ENCODE measurements at places on chromosomes 13 and 19.
A peak's percentile ranks its signal among the peaks of the same experiment; 100 is the strongest.

DNA sequence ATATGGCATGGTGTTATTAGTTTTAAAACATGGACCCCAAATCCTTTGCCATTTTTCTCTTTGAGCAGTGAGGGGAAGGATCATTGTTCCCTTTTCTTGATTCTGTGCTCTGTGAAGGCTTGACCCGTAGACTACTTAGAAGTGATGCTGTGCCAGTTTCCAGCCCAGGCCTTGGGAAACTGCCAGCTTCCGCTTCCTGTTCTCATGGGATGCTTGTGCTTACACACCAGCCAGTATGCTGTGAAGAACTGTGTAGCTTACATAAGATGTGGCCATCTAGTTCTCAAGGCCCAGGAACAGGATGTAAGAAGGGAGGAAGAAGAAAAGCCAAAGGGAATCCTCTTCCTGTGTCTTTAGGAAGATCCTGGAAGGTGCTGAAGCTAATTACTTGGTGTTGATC is 180.9 kb downstream of the PCCA start:
- peak; percentile 89 for DNase-seq

GRCh38 chr13:46577696-46578589 is 25.0 kb downstream of the LRCH1 start:
- no peak for DNase-seq

- no peak for DNase-seq
These were observed 358.1 kb downstream of the ENOX1 start for GRCh38 chr13:43428545-43429296.

- DNase-seq, result no peak
These were observed 40.8 kb upstream of the CEACAM21 start for GRCh38 chr19:41535029-41535622.

DNA sequence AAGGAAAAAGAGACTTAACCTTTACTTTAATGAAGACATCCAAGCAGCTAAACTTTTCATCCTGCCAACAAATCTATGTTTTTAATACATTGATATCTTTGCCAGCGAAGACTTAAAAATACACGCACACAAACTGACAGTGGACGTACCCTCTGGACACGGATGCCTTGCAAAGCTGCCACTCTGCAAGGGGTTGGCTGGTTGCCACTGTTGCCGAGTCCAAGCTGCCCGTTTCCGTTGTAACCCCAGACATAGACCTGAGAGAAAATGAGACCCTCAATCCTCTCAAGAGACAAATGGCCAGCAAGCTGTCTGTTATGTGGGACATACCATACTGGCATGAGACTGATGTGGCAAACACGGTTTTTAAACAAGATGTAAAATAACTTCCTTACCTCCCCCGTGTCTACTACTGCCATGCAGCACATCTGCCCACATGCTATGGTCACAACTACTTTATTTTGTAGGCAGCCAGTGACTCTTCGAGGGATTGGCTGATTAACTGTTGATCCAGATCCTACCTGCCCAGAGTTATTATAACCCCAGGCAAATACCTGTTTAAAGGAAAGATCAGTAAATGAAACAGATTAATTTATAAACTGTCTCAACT is 21.2 kb downstream of the RCBTB2 start:
- no peak for DNase-seq

DNA sequence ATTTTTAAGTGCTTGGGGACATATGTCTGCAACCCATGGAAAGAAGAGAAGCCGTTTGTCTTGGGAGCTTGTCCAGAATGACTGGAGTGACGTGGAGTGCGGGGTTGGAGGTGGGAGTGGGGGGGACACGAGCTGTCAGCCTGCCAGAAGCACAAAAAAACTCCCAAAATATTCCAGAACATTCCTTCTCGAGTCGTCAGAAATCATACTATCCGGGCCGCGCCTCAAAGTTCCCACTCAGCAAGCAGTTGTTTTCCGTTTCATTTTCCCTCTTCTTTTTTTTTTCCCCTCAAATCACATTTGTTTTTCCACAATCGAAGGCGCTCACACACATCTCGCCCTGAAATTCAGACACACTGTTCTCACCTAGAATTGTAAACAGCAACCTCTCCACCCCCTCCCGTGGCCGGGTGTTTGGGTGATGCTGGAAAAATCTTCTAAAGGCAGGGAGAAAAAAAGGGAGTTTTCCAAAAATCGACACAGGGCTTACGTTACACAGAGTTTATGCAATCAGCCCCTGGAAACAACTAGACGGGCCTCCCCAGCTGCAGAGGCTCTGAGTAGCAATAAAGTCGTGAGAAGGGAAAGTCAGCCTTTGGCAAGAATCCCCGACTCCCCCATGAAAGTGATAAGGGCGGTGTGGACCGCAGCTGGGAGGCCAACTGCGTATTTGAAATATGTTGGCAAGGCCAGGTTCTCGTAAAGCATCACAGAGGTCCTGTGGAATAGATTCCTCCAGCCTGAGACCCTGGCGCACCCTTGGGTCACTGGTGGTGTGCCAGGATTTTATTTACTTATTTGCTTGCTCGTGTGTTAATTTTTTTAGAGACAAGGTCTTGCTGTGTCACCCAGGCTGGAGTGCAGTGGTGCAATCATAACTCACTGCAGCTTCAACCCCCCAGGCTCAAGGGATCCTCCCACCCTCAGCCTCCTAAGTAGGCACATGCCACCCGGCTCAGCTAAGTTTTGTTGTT is 31.2 kb upstream of the KLF2 start:
- DNase-seq, result peak; percentile 99

- DNase-seq, result no peak
These were observed 16.8 kb downstream of the ADGRE2 start for GRCh38 chr19:14761607-14762006.

GRCh38 chr19:44643605-44644401 is at the start of gene PVR:
PVR (plus strand) TSS chr19:44643910; CDS start chr19:44644097, 187 bp downstream.
- DNase-seq, result peak; percentile 76

- no peak for DNase-seq
These were observed 305.2 kb upstream of the ZNF507 start for GRCh38 chr19:32040236-32040635.

GRCh38 chr13:113933901-113934300 is 40.0 kb downstream of the C13orf46 start:
- no peak for DNase-seq

- no peak for DNase-seq
These were observed at the start of gene RUBCNL for GRCh38 chr13:46387064-46387851. RUBCNL (minus strand) TSS chr13:46387252; CDS start chr13:46372475, 14,777 bp downstream.

DNA sequence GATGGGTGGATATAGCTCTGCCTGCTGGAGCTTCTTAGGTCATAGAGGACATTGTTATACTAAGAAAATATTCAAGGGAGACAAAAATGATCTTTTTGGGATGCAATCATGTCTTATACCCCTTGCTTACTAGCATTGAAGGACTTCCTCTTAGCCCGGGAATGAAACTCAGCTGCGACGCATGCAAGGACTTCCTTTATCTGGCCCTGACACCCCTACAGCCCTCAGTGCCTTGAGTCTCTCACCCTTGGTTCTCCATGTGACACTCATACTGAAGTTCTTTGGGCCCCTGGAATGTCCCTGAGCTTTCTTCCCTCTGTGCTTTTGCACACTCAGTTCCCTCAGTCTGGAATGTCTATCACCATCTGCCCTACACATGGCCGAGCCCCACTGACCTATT is 72.5 kb upstream of the MTIF3 start:
- no peak for DNase-seq

GRCh38 chr19:35721374-35721773 is 3.6 kb downstream of the KMT2B start:
- no peak for DNase-seq

- DNase-seq, result no peak
These were observed 49.0 kb downstream of the SIPA1L3 start for GRCh38 chr19:37955986-37956385.

DNA sequence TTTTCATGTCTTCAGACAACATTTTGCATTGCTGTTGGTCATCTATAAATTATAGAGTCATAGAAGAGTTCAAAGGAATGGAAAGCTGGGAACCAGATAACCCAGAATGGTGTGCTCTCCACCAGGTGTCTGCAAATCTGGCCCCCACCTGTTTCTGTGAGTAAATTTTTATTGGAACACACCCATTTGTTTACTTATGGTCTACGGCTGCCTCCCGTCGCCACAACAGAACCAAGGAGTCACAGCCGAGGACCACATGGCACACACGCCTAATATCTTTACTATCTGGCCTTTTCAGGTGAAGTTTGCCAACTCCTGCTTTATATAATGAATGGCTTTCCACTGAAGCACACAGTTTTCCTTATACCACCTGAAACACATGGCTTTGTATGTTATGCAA is 58.2 kb downstream of the EFNB2 start:
- no peak for DNase-seq

GRCh38 chr19:13965926-13966683 is 13.8 kb downstream of the DCAF15 start:
- no peak for DNase-seq

GRCh38 chr19:10112895-10113591 is 1.6 kb downstream of the P2RY11 start:
- DNase-seq, result peak; percentile 56

DNA sequence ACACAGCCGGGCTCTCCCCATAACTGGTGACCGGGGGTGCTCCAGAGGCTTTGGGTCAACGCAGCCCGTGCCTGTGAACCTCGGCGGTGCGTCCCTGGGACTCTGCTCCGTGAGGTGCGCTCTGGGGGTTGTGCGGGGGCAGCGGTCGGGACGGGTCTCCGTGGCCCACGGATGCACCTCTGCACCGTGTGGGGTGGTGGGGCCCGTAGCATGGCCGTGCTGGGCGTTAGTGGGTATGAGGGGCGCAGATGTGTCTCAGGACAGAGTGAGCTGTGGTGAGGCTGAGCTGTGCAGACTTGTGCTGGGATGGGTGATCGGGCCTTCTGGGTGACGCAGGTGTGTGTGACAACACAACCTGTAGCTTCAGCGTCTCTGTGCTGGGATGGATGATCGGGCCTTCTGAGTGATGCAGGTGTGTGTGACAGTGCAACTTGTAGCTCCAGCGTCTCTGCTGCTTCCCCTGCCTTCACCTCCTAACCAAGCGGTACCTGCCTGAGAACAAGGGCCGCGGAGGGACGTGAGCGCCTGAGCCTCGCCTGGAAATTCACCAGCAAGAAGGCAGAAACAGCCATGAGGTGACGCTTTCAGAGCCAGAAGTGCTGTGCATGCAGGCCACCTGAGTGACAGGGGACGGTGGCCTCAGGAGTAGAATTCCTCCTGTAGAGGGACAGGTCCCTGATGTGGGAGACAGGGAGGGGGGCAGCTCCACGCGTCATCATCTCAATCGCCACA is 599 bp downstream of the ZNF331 start:
- DNase-seq, result no peak

- DNase-seq, result no peak
These were observed 10.4 kb downstream of the CLASRP start for GRCh38 chr19:45049073-45049736.

DNA sequence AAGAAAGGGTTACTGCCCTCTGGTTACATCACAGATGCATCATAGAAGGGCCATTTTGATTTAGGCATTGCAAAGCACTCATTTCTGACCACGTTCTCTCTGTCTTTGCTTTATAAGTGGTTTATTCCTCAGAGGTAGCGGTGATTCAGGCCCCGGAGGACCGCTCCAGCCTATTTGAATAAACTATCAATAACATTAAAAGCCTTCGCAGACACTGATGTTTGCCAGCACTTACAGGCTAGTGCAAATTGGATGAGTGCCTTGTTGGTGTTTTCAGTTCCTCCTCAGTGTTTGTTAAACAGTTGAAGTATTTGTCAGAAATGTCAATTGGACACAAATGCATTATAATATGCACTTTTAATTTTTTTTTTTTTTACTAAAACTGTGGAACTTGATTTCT is 120.2 kb downstream of the RXFP2 start:
- peak; percentile 22 for DNase-seq

DNA sequence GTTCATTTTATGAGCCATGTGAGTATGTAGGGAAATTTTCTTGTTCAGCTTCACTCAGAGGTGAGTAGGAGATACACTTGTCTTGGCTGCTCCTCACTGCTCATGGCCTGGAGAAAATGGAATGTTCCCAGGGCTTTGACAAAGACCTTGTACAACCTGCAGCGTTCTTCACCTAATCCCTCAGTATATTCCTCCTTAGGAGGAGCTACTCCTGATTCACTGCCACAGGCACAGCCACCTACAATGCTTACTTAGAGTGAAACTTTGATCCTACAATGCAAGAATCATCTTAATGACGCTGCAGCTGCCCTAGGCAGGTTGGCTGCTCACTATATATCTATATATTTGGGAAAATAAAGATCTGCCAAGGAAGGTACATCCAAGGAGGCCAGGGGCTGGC is 364.2 kb downstream of the KLF5 start:
- no peak for DNase-seq

- DNase-seq, result no peak
These were observed 3.5 kb downstream of the SSBP4 start for GRCh38 chr19:18422530-18423191.

GRCh38 chr19:53389571-53389970 is 5.4 kb upstream of the ZNF765 start:
- no peak for DNase-seq

GRCh38 chr13:28185256-28185655 is 46.9 kb downstream of the PAN3 start:
- DNase-seq, result peak; percentile 4

DNA sequence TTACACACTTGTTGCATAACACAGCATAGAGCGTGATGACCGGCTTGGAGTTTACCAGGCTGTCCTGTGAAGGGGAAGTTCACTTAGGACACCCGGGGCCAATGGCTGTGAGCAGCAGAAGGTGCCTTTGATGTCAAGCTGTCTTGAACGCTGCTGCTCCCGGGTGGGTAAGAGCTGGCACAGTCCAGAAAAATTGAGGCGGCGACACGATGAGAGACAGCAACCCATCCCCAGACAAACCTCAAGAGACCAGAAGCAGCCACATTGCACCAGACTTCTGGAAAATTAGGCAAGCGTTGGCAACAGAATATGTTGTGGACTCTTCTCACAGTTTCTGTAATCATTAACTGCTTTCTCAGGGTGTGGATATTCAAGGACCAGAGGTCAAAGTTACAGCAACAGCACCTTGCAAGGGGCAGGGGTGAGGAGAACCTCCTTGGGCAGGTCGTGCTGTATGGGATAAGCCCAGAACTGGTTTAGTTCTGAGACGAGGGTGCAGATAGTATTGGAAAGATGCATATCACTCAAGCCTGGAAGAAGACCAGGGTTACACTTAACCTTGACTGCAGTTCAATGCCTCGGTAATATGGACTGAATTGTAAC is 10.1 kb downstream of the NFILZ start:
- peak; percentile 32 for DNase-seq

Data from cardiac fibroblast (primary cell).